Aortic smooth muscle cell (primary cell): ENCODE measurements at places on chromosomes 13 and 19. TPM values are rescaled to one million over a fixed set of nuclear protein-coding genes. Genes with fewer than 3 reads are reported as not detected.

PNMA8A gene
- total RNA-seq = 1.2 and 4.8 TPM in 2 replicates

CFAP97D2 gene
- total RNA-seq = not detected in 2 replicates

CALR3 gene
- total RNA-seq = 0.06 TPM in 1 of 2 replicates, not detected in the other

CGB2 gene
- not detected in 2 replicates for total RNA-seq

NCCRP1 gene
- not detected in 2 replicates for total RNA-seq

FUT2 gene
- not detected in 2 replicates for total RNA-seq
